Activated CD4-positive, CD25-positive, alpha-beta regulatory T cell treated with anti-CD3 and anti-CD28 coated beads, Interleukin-2, amount 50 U/mL, for 72 hours (primary cell): ENCODE measurements at places on chromosomes 11 and 22.

DNA sequence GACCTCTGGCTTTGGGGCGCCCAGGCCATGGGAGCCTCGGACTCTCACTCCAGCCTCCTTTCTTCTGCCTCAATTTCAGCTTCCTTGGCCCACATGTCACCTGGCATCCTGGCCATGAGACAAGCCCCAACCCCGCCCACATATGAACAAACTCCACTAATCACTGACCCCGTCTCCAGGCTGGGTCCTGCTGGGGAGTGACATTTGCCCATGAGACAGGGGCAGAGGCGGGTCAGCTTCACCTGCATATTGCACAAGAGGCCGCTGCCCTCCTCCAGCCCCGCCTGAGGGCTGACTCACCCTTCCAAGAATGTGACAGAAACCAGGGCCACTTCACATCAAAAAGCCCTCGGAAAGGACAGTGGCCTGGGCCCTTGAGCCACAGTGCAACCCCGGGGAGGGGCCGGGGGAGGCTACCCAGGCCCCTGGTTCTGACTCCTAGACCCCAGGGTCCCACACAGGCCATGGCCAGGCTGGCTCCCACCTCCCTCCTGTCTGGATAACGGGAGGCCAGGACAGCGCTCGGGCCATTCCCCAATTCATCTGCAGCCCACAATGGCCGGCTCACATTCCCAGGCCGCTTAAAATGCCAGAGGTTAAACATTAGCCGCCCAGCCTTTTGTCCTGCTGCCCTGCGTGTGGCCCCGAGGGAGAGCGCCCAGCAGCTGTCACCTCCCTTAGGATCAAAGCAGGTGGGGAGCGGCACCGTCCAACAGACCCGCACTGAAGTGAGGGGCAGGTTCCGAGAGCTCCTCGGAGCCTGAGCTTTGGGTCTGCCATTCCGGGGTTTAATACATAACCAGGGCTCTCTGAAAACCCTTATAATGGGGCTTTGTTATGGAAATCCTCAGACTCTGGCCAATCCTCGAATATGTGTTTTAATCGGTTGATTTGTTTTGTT, 42.3 kb downstream of the TRMU start:
- DNase-seq, result no peak

- no peak for DNase-seq
Observed at GRCh38 chr11:67230406-67230805, 35.9 kb upstream of the GRK2 start.

DNA sequence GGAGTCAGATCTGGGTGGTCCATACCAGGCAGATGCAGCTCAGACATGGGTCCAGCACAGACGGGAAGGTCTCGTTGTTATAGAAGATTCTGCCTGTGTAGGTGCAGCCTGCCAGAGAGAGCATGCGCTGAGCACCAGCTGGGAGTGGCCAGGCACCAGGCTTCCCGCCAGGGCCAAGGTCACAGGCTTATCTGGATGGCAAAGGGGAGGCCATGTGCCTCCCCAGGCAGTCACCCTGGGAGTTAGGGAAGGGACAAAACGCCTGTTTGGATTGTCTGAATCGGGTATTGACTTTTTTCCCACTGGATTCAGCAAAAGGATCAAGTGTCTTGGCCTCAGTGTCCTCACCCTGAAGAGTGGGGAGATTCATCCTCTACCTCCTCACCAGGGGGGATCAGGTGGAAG, 26.5 kb downstream of the PGA5 start:
- DNase-seq, result no peak

DNA sequence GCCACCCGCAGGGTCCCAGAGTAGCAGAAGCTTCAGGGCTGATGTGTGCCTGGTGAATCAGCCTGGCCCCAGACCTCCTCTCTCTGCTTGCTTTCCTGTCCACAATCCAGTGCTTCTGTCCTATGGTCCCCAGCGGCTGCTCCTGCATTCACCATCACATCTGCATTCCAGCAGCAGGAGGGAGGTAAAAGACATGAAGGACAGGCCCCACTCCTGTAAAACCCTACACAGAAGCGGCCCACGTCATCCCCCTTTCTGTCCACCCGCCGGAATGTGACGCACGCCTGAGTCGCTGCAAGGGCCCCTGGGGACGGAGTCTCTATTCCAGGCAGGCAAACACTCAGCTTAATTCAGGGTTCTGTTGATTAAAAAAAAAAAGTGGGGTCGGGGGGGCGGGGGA, 58.3 kb downstream of the CDKN1C start:
- no peak for DNase-seq

DNA sequence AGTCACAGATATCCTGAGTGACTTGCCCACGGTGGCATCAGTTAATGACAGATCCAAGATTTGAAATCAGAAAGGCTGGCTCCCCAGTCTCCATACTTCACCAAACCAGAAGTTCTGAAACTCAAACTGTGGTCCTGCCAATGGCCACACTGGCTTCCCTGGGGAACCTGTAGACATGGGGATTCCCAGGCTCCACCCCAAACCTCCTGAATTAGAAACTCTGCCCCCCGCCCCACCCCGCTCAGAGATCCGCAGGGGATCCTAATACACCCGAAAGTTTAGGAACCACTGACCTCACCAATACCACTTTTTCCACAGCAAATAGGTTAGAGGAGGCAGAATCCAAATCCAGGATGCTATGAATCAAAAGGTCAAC, 15.3 kb downstream of the RTN4RL2 start:
- no peak for DNase-seq

DNA sequence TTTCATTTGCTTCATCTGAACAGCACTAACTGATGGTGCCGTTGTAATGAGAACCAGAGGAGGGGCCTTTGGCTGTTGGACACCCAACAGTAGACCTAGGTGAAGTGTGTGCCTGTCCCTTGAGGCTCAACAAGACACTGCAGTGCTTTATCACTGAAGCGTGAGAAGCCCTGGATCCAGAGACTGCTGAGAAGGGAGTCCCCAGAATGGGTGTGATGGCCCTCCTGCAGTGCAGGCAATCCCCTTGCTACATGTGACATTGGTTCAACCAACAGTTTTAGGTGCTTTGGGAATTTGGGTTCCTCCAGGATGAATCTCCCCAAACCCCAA, 125.6 kb downstream of the BRD1 start:
- DNase-seq, result no peak

- DNase-seq, result no peak
Observed at GRCh38 chr11:19980388-19980787, 179.9 kb downstream of the DBX1 start.

- DNase-seq, result no peak
Observed at GRCh38 chr11:816433-816779, 2.3 kb upstream of the PNPLA2 start.

- DNase-seq, result peak; percentile 19
Observed at GRCh38 chr11:8250981-8251615, 12.6 kb downstream of the LMO1 start.

DNA sequence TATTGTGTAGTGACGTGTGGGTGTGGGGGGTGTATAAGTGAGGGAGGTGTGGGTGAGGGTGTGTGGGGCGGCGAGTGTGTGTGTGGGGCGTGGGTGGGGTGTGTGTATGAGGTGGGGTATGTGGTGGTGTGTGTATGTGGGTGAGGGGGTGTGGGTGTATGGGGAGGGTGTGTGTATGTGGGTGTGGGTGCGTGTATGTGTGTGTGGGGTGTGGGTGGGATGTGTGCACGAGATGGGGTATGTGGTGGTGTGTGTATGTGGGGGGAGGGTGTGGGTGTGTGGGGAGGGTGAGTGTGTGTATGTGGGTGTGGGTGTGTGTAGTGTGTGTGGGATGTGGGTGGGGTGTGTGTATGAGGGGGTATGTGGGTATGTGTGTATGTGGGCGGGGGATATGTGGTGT, 205.5 kb downstream of the OPCML start:
- no peak for DNase-seq

- DNase-seq, result no peak
Observed at GRCh38 chr11:22728600-22729389, 62.4 kb downstream of the GAS2 start.
